ENCODE measurements at places on chromosomes 4 and X. TPM values are rescaled to one million over a fixed set of nuclear protein-coding genes. Genes with fewer than 3 reads are reported as not detected.

DNA sequence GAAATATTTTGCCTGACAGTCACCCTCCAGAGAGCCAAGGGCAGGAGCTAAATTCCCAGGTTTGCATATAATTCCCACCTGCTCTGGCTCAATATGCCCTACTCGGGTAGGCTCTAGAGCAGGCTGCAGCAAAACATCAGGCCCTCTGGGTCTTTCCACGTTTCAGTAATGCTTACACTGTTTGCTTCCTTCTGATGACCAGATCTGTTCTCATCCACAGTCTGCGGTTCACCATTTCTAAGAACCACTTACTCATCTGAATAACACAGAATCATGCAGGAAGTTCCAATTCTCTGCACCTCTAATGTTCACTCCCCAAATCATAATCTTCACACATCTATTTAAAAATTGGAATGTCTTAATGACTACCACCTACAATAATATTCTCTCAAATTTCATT lies 141.4 kb downstream of the PPP3CA start:
- H3K4me1 ChIP-seq, result peaks cover 4% of the 10 kb centered on the region
- DNase-seq, result no peak
- no peaks in the 10 kb centered on the region for H3K27me3 ChIP-seq
- H3K36me3 ChIP-seq, result no peaks in the 10 kb centered on the region
- H3K27ac ChIP-seq, result peak overlapping the region; percentile 6

GYG2 gene
- 1.4 TPM for total RNA-seq

GRCh38 chrX:124328765-124329164 lies 3.7 kb upstream of the TEX13D start:
- no peak overlapping the region for H3K4me3 ChIP-seq
- DNase-seq, result no peak
- H3K36me3 ChIP-seq, result no peaks in the 10 kb centered on the region
- no peaks in the 10 kb centered on the region for H3K27me3 ChIP-seq
- no peaks in the 10 kb centered on the region for H3K4me1 ChIP-seq

PDGFC gene
- 31.3 TPM for total RNA-seq

GRCh38 chr4:143021384-143021783 lies 163.3 kb upstream of the USP38 start:
- no peaks in the 10 kb centered on the region for H3K27me3 ChIP-seq
- DNase-seq, result no peak
- no peak overlapping the region for H3K27ac ChIP-seq

DNA sequence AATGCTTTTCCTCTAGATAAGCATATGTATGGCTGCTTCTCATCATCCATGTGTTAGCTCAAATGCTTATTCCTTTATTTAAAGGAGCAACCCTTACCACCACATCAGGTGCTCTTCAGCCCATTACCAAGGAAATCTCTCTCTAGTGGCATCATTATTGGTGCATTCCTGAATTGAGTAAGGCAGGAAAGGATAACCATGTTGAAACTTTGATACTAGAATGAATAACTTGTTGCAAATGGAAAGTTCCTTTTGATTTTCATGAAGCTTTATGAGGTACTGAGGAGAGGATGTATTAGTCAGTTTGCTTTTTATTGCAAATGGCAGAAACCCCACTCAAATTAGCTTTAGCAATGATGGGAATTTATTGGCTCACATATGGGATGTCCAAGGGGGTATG lies 212.3 kb upstream of the FGF13 start:
- no peak overlapping the region for H3K4me3 ChIP-seq
- no peaks in the 10 kb centered on the region for H3K4me1 ChIP-seq
- H3K27ac ChIP-seq, result no peak overlapping the region
- no peaks in the 10 kb centered on the region for H3K27me3 ChIP-seq
- no peaks in the 10 kb centered on the region for H3K36me3 ChIP-seq

TNMD gene
- not detected for total RNA-seq

CHRNA9 gene
- total RNA-seq, result not detected

DNA sequence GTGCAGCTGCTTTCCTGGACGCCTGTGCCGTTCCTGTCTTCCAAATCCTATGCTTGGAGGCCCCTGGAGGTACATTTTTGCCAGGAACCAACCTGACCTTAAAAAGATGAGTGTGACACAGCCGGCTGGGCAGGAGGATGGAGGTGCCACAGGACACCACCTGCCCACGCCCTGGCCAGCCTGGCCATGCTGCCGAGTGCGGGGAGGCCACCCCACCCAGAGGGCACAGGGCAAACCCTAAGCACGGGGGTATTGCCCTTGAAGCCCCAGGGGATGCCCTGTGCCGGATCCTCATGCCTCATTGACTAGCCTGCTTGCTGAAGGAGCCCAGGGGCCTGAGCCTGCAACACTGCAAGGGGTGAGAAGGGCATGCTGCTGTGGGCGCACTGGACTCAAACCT lies 20.1 kb downstream of the FGFR3 start:
- H3K27ac ChIP-seq, result no peak overlapping the region
- peaks cover 8% of the 10 kb centered on the region for H3K4me1 ChIP-seq
- H3K36me3 ChIP-seq, result peaks cover 49% of the 10 kb centered on the region
- no peaks in the 10 kb centered on the region for H3K27me3 ChIP-seq

DKK2 gene
- total RNA-seq, result 15.1 TPM

- no peaks in the 10 kb centered on the region for H3K36me3 ChIP-seq
- H3K27me3 ChIP-seq, result no peaks in the 10 kb centered on the region
- H3K4me1 ChIP-seq, result no peaks in the 10 kb centered on the region
- no peak overlapping the region for H3K27ac ChIP-seq
Observed at GRCh38 chr4:186347743-186348142, 81.8 kb downstream of the F11 start.

GRCh38 chr4:128452415-128452814 lies 164.8 kb upstream of the PGRMC2 start:
- H3K27me3 ChIP-seq, result no peaks in the 10 kb centered on the region
- no peak for DNase-seq

- no peaks in the 10 kb centered on the region for H3K36me3 ChIP-seq
- no peaks in the 10 kb centered on the region for H3K27me3 ChIP-seq
- no peak overlapping the region for H3K27ac ChIP-seq
- H3K4me3 ChIP-seq, result no peak overlapping the region
Observed at GRCh38 chr4:56424697-56425514, 10.5 kb downstream of the PPAT start.

DNA sequence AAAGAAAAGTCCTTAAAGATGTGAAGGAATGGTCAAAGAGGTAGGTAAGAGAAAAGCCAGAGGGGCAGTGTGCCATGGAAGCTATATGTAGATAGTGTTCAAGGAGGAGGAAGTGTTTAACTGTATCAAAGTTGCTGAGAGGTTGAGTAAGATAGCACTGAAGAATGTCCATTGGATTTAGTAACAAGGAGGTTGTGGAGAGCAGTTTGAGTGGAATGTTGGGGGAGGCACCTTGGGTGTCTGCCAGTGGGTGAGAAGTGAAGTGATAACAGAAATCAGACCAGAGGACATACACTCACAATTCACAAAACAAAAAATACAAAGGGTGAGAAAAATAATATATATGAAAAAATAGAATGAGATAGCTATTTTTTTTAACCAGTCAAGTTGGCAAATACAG lies 121.3 kb upstream of the AMOT start:
- DNase-seq, result no peak
- no peak overlapping the region for H3K27ac ChIP-seq

BMX gene
- total RNA-seq, result 3.6 TPM

PAGE5 gene
- not detected for total RNA-seq

DNA sequence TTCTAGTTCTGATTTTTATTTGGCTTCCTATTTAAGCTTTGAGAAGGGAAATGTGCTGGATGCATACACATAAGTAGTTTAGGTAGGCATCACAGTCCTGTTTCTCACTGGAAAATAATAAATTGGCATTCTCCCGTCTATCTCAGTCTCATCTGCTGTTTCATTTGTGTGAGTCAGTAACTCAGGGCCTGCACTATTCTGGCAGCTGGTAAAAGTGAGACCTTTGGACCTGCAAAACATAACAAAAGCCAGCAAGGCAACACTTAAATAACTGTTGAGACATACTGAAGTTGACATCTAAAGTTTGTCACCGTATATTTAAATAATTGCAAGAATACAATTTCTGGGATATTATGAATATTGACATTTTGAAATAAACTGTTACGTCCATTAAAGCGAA lies 8.6 kb upstream of the UBQLN2 start:
- H3K27me3 ChIP-seq, result no peaks in the 10 kb centered on the region
- no peak for DNase-seq
- no peaks in the 10 kb centered on the region for H3K36me3 ChIP-seq
- no peak overlapping the region for H3K4me3 ChIP-seq
- no peaks in the 10 kb centered on the region for H3K4me1 ChIP-seq

DNA sequence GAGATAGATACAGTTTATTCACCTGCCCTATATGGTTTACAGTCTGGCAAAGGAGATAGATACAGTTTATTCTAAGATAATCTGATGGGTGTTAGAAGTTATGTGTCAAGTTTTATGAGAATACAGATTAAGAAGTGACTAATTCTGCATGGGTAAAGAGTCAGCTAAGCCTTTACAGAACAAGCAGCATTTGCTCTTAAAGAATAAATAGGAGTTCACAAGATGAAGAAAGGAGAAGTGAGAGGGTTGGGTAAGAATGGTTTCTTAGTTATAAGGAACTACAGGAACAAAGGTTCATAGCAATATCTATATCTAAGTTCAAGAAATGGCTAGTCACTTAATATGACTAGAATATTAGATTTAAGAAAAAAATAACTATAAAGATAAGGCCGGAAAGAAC lies 47.6 kb downstream of the THOC2 start:
- peaks cover 3% of the 10 kb centered on the region for H3K36me3 ChIP-seq
- no peaks in the 10 kb centered on the region for H3K4me1 ChIP-seq
- DNase-seq, result no peak
- H3K27me3 ChIP-seq, result no peaks in the 10 kb centered on the region

GRCh38 chr4:118842055-118842454 lies 6.1 kb upstream of the SEC24D start:
- H3K4me1 ChIP-seq, result no peaks in the 10 kb centered on the region
- no peak overlapping the region for H3K4me3 ChIP-seq
- no peak for DNase-seq
- H3K36me3 ChIP-seq, result no peaks in the 10 kb centered on the region

DNA sequence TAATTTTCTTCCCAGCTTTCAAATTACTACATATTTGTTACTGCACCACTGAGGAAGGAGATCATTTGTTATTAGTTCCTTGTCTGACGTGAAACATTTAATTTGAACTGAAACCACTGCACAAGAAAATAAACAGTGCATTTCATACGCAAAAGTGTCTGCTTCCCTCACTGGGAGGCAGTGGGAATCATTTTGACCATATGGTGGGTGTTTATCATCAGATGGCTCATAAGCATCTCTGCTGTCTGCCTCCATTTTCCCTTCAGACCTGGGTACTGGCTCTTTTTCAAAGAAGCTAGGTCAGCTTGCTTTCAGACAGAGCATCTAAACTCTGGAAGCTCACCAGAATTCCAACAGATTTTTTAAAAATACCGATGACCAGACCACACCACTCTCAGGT lies 135.2 kb downstream of the PCDH19 start:
- H3K27me3 ChIP-seq, result no peaks in the 10 kb centered on the region
- no peak overlapping the region for H3K27ac ChIP-seq
- DNase-seq, result no peak
- H3K36me3 ChIP-seq, result no peaks in the 10 kb centered on the region
- H3K4me3 ChIP-seq, result no peak overlapping the region
- no peaks in the 10 kb centered on the region for H3K4me1 ChIP-seq

SLC6A14 gene
- total RNA-seq, result 50.2 TPM

- no peak overlapping the region for H3K4me3 ChIP-seq
- H3K4me1 ChIP-seq, result no peaks in the 10 kb centered on the region
- H3K27ac ChIP-seq, result no peak overlapping the region
- H3K27me3 ChIP-seq, result no peaks in the 10 kb centered on the region
- no peak for DNase-seq
- no peaks in the 10 kb centered on the region for H3K36me3 ChIP-seq
Observed at GRCh38 chr4:15749001-15749400, 29.1 kb upstream of the CD38 start.

MAB21L2 gene
- total RNA-seq, result not detected

GRCh38 chr4:21476757-21477156 lies 471.8 kb downstream of the KCNIP4 start:
- no peak overlapping the region for H3K27ac ChIP-seq
- no peak for DNase-seq
- H3K27me3 ChIP-seq, result no peaks in the 10 kb centered on the region
- H3K36me3 ChIP-seq, result no peaks in the 10 kb centered on the region

DNA sequence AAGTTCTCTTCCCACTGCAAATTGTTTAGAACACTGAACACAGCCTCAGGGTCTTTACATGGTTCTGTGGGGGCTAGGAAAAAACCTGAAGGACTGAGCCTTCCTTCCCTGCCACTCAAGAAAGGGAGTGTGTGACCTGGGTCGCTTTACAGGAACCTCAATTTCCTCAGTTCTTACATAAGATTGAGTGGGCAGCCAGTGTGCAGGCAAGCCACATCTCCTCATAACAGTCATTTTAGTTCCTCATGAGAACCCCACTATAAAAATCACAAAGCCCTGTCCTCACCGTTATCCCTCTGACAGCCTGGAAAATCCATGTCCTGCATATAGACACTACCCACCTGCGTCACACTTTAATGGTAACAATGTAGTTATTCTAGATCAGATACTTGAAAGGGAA lies 2.1 kb upstream of the ETDC start:
- no peaks in the 10 kb centered on the region for H3K4me1 ChIP-seq
- H3K36me3 ChIP-seq, result no peaks in the 10 kb centered on the region

Measured in upper lobe of right lung (tissue), 1 donor.